Right lobe of liver (tissue), 6 donors: ENCODE measurements at places on chromosomes 2 and 18. TPM values are rescaled to one million over a fixed set of nuclear protein-coding genes. Genes with fewer than 3 reads are reported as not detected.
A peak's percentile ranks its signal among the peaks of the same experiment; 100 is the strongest.

The SKA1 gene
- total RNA-seq: 0.15 TPM

DNA sequence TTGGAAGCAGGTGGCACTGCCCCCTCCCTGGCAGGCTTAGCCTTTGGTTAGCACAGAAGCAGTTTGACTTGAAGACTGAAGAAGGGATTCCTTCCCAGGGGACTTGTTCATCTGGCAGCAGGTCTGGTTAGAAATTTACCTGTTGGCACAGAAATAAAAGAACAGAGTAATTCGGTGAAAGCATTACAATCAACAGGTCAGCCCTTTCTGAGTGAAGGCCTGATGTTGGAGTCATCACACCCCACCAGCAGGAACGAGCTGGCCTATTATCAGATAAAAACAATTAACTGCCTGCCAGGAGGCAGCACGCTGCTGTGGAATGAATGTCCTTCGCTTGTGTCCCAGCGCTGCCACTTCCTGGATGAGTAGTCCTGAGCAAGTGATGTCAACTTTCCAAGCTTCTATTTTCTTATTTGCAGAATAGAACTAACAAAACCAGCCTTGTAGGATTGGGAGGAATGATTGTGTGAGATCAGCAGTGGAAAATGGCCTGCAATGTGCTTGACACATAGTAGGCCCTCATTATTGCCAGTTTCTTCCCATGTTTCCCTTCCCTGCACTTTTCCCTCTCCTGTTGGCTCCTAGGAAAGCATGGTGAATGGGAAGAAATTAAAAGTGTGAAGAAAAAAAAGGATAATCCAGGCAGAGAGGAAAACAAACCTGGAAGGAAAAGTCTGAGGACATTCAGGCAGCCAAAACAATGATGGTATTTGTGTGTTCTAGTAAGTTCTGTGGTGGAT, 29.0 kb downstream of the LGALSL start:
- H3K4me3 ChIP-seq: no peak overlapping the region
- H3K36me3 ChIP-seq: no peaks in the 10 kb centered on the region
- H3K27me3 ChIP-seq: no peaks in the 10 kb centered on the region
- no peak overlapping the region for H3K27ac ChIP-seq

DNA sequence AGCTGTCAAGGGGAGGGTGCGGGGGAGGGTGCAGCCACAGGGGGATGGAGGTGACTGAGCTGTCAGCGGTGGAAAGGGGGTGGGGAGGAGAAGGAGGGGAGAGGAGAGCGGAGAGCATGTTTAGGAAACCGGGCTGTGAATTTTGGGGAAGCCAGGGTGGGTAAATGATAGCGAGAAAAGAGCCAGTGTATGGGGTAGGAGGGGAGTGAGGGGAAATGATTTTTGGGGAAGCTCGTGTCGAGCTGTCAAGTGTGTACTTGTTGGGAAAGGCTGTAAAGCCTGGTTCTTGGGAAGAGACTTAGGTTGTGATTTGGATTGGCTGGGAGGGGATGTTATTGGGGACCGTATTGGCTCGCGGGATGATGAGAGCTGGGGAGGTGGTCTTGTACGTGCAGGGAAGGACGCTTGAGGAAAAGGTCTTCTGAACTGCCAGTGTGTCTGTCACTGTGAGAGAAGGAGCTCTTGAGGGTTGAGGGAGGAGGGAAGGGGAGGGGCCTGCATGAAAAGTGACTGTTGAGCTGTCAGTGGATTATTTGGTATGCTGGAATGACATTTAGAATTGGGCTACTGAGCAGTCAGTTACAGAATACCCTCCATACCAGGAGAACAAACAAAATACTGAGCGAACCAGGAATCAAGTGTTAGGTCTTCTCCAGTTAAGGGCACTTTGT, 1.0 kb downstream of the UBR3 start:
- H3K27me3 ChIP-seq: no peaks in the 10 kb centered on the region
- peaks cover 20% of the 10 kb centered on the region for H3K4me1 ChIP-seq
- peak overlapping the region; percentile 79 for H3K4me3 ChIP-seq

GRCh38 chr2:230569298-230569697, 143.3 kb upstream of the CAB39 start:
- DNase-seq: no peak
- no peak overlapping the region for H3K4me3 ChIP-seq
- H3K36me3 ChIP-seq: no peaks in the 10 kb centered on the region
- no peak overlapping the region for H3K27ac ChIP-seq

- no peaks in the 10 kb centered on the region for H3K27me3 ChIP-seq
- H3K27ac ChIP-seq: peak overlapping the region; percentile 57
- peak; percentile 82 for DNase-seq
- H3K36me3 ChIP-seq: no peaks in the 10 kb centered on the region
- no peaks in the 10 kb centered on the region for H3K4me1 ChIP-seq
Observed at GRCh38 chr2:110101280-110101844, 14.3 kb downstream of the MALL start.

GRCh38 chr2:236605345-236605734, 35.7 kb downstream of the ACKR3 start:
- no peaks in the 10 kb centered on the region for H3K4me1 ChIP-seq
- H3K4me3 ChIP-seq: no peak overlapping the region
- no peak overlapping the region for H3K27ac ChIP-seq
- no peak for DNase-seq
- H3K36me3 ChIP-seq: no peaks in the 10 kb centered on the region

DNA sequence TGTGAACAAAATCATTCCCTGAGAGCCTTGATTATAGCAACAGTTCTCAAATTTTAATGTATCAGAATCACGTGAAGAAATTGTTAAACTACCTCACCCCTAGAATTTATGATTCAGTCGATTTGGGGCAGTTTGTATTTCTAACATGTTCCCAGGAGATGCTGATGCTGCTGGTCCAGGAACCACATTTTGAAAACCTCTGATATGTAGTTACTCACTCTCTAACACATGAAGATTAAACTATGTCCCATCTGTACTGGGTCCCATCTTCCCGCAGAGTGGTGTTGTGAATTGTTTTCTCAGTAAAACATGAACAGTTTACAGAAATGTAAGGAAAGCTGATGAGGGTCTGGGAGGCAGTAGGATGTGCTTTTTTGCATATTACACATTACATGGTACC, 223.1 kb downstream of the CDH20 start:
- no peak overlapping the region for H3K27ac ChIP-seq
- H3K27me3 ChIP-seq: no peaks in the 10 kb centered on the region
- H3K36me3 ChIP-seq: no peaks in the 10 kb centered on the region
- no peak overlapping the region for H3K4me3 ChIP-seq

DNA sequence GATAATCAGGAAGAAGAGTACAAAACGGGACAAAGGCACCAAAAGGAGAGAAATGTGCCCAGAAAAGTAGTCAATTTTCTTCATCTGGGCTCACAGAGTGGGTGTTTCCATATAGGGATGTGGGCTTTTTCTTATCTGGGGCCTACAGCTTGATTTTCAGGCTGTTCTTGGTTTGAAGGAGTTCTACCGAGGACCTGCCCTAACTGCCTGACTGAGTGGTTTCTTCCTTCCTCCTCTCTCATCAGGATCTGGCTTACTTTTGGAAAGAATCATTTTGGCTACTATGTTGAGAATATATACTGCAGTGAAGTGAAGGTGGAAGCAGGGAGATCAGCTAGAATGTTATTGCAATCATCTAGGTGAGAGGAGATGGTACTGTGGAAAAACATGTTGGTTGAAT, 316.7 kb downstream of the LRP1B start:
- no peak overlapping the region for H3K4me3 ChIP-seq
- no peak overlapping the region for H3K27ac ChIP-seq
- H3K27me3 ChIP-seq: no peaks in the 10 kb centered on the region
- H3K36me3 ChIP-seq: no peaks in the 10 kb centered on the region
- H3K4me1 ChIP-seq: no peaks in the 10 kb centered on the region
- DNase-seq: no peak

The BZW1 gene
- total RNA-seq: 176 TPM
